Hematopoietic multipotent progenitor cell (in vitro differentiated cells): ENCODE measurements at places on chromosomes 16 and 17. TPM values are rescaled to one million over a fixed set of nuclear protein-coding genes. Genes with fewer than 3 reads are reported as not detected.

GRCh38 chr17:48545022-48545375 is at the start of gene HOXB2:
Gene HOXB2, minus strand, starts transcription at chr17:48545109. Its CDS starts 198 bp downstream, at chr17:48544911.
- DNase-seq = no peak

Gene NOG
- total RNA-seq = 67.9 TPM

Gene RTN4RL1
- 1.6 TPM for total RNA-seq

DNA sequence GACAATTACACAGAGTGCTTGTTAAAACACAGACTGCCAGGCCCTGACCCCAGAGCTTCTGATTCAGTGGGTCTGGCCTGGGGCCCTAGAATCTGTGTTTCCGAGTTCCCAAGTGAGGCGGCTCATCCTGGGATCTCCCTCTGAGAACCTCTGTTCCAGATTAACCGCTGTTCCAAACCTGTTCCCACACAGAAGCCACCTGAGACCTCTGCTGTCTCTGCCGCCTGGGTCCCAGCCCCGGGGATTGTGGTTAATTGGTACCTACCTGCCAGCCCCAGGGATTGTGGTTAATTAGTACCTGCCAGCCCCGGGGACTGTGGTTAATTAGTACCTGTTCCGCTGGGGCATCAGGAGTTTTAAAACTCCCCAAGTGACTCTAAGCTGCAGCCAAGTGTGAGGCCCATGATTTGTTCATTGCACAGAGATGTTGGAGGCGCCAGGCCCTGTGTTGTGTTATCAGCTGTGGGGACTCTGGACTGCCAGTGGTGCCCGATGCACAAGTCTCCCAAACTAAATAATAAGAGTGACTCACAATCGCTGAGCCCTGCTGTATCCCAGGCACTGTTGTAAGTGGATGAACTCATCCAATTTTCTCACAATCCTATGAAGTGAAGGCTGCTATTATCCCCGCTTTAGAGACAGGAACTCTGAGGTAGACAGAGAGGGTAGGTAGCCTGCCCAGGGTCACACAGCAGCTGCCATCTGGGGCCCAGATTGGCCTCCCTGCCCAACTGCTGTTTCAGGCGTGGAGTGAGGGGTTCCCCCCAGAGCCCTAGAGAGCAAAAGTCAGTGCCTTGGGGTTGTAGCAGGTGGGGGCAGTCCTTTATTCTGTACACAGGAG is 219.7 kb downstream of the IRF8 start:
- no peak for DNase-seq

Gene KCTD11
- total RNA-seq = 5.1 TPM

DNA sequence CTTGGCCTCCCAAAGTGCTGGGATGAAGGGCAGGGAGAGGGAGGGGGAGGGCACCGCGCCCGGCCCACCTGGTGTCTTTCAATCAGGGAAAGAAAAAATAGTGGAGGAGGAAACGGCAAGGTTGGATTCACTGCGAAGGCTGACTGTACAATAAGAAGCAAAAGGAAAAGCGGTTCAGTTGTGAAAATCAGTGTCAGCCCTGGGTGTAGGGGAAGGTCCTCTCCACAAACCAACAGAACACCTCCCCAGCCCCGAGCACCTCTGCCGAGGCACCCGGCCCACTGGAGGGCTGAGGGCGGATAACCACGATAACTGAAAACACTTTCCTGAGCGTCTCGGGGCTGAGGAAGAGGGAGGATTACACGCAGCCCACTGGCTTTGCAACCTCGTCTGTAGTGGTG is 1.4 kb upstream of the SPG7 start:
- DNase-seq = no peak

Gene CX3CL1
- under 0.01 TPM for total RNA-seq

- DNase-seq = no peak
Observed at GRCh38 chr17:60679287-60679686, 1.6 kb downstream of the BCAS3 start.

DNA sequence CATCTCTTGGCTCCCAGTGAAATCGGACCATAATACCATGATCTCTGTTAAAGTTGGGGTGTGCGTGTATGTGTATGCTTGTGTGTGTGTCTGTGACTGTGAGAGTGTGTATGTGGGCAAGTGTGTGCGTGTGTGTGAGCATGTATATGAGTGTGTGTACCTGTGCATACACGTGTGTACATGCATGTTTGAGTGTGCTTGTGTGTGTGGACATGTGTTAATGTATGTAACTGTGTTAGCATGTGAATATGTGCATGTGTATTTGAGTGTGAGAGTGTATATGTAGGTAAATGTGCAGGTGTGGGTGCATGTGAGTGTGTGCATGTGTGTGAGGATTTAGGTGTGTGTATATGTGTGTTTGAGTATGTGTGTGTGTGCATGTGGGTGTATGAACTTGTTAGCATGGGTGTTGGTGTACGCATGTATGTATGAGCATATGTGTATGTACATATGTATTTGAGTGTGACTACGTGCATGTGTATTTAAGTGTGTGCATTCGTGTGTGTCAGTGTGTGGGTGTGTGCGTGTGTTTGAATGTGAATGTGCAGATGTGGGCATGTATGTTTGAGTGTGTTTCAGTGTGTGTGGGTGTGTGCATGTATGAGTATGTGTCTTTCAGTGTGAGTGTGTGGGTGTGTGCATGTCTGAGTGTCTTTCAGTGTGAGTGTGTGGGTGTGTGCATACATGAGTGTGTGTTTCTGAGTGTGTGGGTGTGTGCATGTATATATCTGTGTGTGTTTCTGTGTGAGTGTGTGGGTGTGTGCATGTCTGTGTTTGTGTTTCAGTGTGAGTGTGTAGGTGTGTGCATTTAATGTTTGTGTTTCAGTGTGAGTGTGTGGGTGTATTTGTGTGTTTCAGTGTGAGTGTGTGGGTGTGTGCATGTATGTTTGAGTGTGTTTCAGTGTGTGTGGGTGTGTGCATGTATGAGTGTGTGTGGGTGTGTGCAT is 183.2 kb downstream of the SOX9 start:
- no peak for DNase-seq

DNA sequence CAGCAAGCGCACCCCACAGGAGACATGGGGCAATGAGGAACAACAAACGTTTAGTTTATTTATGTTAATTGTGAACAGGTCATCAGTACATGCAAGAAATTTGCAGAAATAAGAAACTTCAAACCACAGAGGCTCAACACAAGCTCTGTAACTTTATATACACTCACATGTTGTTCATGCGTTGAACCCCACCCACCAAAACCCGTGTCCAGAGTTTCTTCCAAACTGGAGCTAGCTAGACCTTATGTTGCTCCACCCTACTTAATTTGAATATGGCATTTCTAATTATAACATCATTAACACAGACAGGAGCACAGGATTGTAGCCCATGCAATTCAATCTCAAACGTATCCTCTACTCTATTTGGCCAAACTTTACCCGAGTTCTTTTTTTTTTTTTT is 192.1 kb downstream of the ZNF18 start:
- DNase-seq = no peak

Gene KRT36
- not detected for total RNA-seq

GRCh38 chr17:70881093-70881492 is 711.8 kb downstream of the KCNJ2 start:
- no peak for DNase-seq

DNA sequence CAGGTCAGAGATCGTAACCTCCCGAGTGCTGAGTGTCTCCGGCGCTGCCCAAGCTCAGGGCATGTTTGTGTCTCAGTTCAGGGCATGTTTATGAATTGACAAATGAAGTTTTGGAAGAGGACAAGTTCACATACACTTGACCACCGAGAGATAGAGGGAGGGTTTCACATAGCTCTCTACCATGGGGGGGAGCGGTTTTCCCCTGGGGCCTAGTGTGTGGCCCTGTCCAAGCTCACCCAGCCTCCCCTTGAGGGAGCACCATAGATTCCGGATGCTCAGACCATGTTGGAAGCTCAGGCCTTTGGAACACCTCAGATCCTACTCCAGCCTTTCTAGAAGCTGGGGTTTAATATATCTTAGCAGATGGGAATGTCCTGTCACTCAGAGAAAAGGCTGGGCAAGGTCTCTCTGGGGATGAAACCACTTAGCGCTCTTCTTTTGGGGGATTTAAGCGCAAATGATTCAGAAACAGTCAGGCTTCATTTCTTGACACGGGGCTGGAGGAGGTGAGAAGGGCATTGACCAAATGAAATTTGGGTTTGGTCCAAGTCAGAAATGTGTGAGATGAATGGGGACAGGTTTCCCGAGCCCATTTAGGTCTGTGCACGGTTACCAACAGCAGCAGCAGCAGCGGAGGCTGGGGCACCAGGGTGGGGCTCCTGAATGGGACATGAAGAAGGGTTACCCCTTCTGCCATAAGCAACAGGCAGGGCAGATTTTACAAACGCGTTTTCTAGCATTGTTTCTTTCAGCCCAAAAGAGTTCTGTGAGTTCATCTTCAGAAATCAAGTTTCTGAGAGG is 96.6 kb downstream of the METRNL start:
- no peak for DNase-seq

Gene CA7
- under 0.01 TPM for total RNA-seq

Gene SECTM1
- 15.1 TPM for total RNA-seq

DNA sequence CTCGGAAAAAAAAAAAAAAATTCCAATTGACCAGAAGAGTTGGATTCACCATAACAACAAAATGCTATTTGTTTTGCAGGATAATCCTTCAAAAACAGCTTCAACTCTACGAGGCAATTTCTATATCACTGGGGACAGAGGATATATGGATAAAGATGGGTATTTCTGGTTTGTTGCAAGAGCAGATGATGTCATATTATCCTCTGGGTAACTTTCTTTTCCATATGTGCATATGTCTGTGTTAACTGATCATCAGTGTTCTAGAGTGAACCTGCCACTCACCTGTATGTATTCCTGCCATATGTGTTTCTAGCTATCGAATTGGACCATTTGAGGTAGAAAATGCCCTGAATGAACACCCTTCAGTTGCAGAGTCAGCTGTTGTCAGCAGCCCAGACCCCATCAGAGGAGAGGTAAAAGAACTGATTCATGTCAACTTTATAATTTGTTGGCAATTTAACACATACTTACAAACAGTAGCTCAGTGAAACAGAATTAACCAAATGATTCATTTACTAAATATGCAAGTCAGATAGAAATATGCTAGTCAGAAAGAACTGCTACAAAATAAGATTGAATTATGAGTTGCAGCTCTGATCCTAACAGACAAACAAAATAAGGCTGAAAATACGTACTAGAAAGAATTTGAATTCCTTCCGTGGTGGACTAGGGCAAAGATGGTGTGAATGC is 14.2 kb downstream of the ERI2 start:
- no peak for DNase-seq

- DNase-seq = no peak
Observed at GRCh38 chr17:61009663-61010062, 332.0 kb downstream of the BCAS3 start.

Gene FBRS
- total RNA-seq = 65.2 TPM

Gene PDIA2
- 0.27 TPM for total RNA-seq

GRCh38 chr17:39756380-39757079 is 18.8 kb downstream of the GRB7 start:
- no peak for DNase-seq

Gene SLC2A4
- 1.9 TPM for total RNA-seq

Gene EFCAB3
- total RNA-seq = not detected

Gene CCL13
- total RNA-seq = not detected

- DNase-seq = peak; percentile 73
Observed at GRCh38 chr17:79836972-79837887, 2.0 kb downstream of the CBX4 start.

Gene RCVRN
- total RNA-seq = 0.27 TPM

GRCh38 chr16:67459066-67459860 is 21.7 kb downstream of the ATP6V0D1 start:
- no peak for DNase-seq

Gene HSBP1
- total RNA-seq = 28.0 TPM

DNA sequence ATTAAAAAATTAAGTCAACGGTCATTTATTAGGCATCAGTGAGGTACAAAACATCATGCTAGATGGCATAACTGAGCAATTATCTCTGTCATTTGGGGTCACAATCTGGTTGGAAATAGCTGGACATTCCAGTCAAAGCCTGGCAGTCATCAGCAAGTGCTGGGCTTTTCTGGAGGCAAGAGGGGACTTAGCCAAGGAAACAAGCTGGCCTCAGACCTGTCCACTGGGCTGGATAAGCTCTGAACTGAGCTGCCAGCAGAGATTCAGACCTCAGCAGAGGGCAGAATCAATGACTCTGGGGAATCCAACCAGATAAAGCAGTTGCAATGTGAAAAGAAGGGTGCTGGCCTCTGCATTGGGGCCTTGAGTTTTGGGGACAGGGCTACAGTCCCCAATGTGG is 161.9 kb upstream of the NOL11 start:
- DNase-seq = no peak

Gene PALB2
- total RNA-seq = 5.1 TPM

GRCh38 chr17:68511254-68511670 is 968 bp upstream of the PRKAR1A start:
- DNase-seq = no peak

DNA sequence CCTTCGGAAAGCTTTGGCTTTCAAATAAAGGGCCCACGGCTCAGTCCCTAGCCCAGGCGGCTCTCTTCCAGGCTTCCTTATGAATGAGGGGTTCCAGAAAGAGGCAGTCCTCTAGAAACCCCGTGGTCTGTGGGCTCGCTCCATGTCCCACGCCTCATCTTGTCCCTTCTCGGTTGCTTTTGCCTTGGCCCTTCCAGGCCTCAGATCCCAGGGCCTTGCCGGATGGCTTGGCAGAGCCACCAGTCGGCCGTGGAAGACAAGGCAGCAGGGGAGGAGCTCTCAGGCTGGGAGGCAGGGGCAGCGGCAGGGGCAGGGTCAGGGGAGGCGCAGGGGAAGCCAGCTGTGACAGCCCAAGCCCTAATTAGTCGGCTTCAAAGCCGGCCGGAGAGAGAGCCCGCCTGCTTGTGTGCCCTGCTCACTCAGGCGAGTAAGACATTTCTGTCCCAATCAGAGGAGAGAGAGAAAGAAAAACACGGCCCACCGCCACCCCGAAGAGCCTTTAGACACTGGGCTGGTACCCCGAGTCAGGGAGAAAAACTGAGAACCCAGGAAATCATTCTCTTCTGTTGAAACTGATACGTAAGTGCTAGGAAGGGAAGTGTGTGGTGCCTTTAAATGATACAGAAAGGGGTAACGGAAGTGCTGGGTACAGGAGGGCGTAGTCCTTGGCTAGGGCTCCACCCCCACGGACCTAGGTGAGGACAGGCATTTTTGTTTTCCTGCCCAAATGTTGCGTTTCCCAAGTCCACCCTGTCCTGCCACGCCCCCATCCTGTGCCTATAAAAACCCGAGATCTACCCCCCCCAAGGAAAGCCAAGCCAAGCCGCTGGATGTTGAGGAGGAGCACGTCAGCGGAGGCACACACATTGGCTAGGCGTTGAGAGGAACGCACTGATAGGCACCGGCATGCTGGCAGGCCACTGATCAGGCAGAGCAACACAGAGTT is 27.8 kb upstream of the MEIOC start:
- DNase-seq = peak; percentile 58

- DNase-seq = no peak
Observed at GRCh38 chr16:719815-720446, 1.0 kb upstream of the ANTKMT start.
